RWPE2 (cell line): ENCODE measurements at places on chromosomes 11 and 22.

- no peak for DNase-seq
Measured at GRCh38 chr22:43343670-43344519, 723 bp upstream of the SCUBE1 start.

DNA sequence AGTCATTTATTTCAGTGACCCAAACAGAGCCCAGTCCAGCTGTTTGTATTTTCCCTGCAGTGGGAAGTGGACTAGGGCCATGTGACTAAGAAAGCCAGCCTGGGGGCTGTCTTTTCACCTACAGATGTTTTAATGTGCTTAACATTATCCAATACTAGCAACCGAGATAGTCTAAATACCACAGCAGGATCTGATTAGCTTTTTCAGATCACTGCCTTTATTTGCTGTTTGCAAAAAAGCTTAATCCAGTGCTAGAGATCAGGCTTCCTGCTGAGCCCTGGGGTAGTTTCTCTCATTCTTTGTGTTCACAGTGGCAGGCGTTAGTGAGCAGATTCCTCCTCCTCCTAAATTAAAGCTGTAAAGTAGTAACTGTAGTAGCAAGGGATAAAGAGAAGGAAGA, 35.0 kb downstream of the ZC3H12C start:
- no peak for DNase-seq

DNA sequence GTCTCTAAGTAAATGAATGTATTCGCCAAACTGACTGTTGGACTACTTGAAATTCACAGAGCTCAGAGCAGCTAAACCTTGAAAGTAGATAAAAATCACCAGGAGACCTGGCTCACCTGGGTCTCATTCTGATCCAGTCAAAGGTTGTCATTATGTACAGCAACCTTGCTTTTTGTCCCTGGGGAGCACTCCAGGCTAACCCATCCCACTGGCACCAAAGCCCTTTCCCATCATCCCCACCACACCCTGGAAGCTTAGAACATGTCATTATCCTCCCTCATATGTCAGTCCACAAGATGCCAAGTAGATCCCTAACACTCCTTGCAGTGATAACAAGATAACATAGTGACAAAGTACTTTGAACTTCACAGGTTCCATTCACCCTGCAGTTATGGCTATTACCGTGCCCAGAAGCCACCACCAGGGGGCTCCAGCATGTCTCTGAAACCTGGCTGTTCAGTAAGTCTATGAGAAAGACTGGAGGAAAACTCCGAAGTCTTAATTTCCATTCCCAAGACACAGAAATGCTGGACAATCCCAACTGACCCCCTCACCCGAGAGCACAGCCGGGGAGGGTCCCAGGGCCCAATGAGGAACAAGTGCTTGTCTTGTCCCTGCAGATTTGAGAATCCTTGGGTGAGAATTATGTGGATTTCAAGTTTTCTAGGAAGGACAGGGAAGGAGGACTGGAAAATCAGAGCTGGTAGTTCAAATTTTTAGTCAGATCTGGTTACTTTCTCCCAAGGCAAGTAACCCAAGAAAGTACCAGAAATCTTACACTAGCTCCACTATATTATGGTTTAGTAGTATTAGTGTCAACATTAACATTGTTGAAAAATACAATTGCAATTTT, 43.0 kb upstream of the USP47 start:
- peak; percentile 69 for DNase-seq

GRCh38 chr22:32800158-32800882, 1.2 kb upstream of the TIMP3 start:
- DNase-seq, result no peak

- DNase-seq, result no peak
Measured at GRCh38 chr11:312092-312816, 1.6 kb upstream of the IFITM1 start.
